ENCODE measurements at places on chromosomes 7 and 10.
A peak's percentile ranks its signal among the peaks of the same experiment; 100 is the strongest.

DNA sequence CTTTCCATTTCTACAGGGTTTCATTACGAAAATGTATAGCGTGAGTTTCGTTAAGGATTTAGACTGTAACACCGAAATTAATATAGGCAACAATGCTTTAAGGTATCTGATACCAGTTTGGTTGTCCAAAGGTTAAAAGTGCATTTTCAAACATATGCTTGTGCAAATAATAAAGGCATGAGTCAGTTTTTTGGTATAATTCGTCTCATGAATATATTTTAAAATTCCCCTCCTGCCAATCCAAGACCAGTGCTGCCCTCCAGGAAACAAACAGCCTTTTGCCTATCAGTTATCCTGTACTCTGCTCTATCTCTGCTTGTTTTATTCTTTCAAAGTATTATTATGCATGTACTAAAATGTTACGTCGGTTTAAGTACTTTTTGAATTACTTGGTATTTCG, 2.0 kb downstream of the LCOR start:
- no peak for DNase-seq

GRCh38 chr10:28676326-28676967, 874 bp upstream of the BAMBI start:
- DNase-seq = no peak

DNA sequence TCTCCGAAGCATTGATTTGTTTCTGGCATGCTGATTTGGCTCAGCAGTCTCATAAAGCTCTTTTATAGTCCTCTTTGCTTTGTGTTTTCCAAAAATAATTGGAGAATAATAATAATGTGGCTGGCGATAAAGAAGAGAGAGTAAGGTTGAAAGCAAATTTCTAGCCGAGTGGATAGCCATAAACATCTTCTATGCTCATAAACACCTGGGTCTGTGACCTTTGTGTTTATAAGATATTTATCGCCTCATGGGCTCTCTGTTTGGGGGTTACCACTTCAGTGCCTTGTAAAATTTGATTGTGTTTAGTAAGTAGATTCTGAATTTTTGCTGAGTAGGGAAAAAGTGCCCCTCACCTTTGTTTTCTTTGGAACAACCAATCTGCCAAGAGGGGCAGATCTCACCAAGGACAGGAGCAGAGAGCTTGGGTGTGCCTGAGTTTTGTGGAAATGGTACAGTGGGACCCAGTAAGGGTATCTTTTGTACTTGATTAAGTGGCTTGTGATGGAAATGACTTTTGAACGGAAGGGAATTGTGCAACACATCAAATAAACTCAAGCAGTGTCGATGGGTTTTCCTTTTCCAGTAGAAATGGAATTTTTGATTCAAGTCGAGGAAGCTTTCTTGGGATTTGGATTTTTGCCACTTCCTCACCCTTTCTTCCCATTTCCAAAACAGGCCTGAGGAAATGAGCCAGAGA, 220.5 kb downstream of the AUTS2 start:
- DNase-seq = no peak

DNA sequence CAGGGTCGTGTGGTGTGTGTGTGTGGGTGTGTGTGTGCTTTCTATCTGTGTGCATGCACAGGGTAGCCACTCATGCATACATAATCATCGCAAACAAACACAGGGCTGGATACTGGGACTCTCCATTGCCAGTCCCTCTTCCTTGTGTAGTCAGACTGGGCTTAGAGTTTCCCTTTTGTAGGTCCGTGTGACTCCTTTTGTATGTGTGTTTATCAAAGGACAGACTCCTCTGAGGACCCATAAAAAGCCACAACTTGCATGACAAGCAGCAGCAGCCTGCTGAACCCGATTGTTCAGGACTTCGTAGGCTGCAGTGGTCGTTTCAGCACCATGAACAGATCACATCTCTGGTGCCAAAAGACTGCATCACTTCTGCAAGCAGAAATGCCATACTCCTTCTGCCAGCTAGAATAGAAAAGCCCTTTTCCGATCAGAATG, 895 bp downstream of the VSTM2A start:
- no peak for DNase-seq

- DNase-seq = no peak
Observed at GRCh38 chr10:29151005-29151404, 137.9 kb upstream of the LYZL1 start.

- DNase-seq = no peak
Observed at GRCh38 chr7:97466071-97466470, 265.8 kb upstream of the TAC1 start.

DNA sequence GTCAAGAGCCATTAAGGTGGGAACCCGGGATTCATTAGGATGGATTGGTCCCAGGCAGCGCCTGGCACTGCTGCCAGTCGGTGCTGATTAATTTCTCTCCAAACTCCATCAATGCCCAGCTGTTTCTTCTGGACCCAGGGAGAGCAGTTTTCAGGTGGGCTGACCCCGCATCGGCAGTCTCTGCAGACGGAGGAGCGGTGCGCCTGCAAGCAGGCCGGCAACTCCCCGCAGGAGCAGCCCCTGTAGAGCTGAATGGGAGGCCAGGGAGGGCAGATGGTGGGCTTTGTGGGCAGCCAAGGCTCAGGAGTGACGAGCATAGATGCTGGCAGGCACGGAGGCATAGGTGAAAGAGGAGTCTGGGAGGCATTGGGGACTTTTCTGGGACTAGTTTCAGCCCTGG, 56.5 kb downstream of the CDH23 start:
- no peak for DNase-seq

DNA sequence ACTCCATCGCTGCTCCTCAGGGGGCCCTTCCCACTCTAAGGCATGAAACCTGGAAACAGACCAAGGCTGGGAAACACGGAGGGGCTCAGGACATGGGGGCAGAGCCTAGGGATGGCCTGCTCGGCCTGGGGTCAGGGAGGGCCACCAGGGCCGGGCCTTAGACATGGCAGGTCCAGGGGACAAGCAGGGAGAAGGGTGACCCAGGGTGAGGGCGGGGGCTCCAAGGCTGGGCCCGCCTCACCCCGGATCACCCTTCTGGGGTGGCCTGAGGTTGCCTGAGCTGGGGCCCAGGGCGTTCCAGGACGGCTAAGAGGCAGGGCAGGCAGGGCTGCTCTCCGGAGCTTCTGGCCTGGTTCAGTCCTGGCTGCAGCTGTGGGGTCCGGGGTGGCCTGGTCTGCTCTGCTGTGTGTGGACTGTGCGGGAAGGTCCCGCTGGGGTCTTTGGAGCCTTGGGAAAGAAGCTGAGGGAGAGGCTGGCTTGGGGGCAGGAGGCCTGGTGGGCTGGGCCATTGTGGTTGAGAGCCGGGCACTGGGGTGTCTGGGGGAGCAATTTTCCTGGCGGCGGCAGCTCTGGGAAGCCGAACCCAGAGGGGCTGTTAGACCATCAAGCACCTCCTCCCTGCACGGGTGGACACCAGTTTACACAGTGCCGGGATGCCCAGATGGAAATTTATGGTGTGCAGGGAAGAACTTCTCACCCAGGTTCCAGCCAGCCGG, 52.2 kb downstream of the UNCX start:
- DNase-seq = no peak

- no peak for DNase-seq
Observed at GRCh38 chr7:17033245-17033644, 151.5 kb upstream of the AGR3 start.

- no peak for DNase-seq
Observed at GRCh38 chr7:30815388-30815854, 44.2 kb downstream of the MINDY4 start.

- DNase-seq = no peak
Observed at GRCh38 chr10:4353964-4354363, 472.0 kb upstream of the AKR1E2 start.

DNA sequence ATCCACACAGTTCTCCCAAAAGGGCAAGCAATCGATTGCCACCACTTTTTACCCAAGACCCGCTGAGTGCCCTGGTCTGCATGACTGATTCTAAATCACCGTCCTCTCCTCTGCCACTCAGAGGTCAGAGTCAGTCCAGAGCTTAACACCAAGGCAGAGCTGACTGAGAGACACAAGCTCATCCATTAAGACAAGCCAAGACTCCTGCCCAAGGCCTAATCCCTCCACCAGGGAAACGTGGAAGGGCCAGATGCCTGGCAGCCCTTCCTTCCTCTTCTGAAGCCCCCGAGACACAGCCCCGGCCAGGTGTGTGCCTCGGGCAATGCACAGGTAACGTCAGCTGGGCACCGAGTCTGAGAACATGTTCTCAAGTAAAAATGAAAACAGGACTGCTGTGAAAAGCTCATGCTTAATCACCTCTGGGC, 51.7 kb downstream of the DIP2C start:
- no peak for DNase-seq

DNA sequence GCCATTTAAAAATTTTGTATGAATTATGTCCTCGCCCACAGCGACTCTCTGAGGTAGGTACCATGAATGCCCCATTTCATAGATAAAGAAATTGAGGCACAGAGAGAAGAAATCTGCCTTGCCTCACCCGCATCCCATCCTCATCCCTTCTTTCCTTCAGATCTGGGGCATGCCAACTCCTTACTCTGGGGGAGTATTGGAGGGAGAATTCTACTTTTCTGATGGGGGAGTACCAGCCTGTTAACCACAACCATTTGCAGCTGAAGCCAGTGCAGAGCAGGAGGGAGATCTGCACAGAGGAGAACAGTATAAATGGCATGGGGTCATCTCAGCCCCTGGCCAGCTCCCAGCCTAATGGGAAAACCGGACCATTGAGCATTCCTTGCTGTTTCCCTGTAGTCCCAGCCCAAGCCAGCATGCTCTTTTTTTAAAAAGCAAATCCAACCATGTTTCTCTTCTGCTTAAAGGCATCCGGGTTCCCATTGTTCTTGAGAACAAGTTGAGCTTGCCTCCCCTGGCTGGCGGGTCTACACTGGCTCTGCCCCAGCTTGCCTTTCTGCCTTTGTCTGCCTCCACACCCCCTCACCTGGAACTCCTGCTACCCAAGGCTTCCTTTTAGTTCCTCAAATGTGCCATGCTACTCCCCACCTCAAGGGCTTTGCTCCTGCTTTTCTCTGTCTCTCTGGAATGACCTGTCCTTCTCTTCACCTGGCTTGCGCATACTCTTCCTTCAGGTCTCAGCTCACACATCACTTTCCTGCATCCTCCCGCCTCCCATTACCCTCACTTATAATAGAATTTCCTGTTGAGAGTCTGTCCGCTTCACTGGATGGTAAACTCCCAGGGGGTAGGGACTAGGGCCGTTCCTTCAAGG, 8.8 kb upstream of the ZNF503 start:
- no peak for DNase-seq

- no peak for DNase-seq
Observed at GRCh38 chr7:123770378-123770777, 21.6 kb upstream of the WASL start.

DNA sequence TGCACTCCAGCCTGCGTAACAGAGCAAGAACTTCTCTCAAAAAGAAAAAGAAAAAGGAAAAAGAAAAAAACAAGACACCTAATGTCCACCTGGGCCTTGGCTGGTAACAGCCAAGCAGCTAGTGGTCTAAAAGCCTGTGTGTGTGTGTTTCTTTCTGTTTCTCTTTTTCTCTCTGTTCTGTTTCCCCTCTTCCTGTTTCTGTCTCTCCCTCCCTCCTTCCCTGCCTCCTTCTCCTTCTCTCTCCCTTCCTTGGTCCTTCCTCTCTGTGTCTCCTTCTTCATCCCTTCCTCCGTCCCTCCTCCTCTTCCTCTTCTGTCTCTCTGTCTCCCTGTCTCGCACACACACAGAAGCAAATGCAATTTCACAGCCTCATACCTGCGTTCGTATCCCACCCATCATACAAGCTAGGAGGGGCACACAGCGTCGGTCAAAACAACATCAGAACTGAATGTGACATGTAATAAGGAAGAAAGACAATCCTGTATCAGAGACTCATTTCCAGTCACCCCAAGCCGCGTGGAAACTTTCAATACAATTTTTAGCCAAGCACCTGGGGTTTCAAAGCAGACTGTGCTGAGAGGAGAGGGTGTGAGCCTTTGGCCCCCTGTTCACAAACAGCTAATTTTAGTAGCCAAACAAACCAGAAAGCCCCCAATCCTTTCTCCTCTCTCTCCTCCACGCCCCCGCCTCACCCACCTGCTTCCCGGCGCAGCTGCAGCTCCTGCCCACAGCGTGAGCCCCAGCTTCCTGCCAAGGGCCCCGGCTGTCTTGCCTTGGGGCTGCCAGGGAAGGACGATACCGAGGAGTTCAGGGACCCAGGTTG, 50.2 kb upstream of the GNA12 start:
- no peak for DNase-seq

GRCh38 chr7:14931511-14932215, 29.1 kb upstream of the DGKB start:
- DNase-seq = no peak

GRCh38 chr10:64115471-64115870, 594.3 kb downstream of the REEP3 start:
- no peak for DNase-seq

DNA sequence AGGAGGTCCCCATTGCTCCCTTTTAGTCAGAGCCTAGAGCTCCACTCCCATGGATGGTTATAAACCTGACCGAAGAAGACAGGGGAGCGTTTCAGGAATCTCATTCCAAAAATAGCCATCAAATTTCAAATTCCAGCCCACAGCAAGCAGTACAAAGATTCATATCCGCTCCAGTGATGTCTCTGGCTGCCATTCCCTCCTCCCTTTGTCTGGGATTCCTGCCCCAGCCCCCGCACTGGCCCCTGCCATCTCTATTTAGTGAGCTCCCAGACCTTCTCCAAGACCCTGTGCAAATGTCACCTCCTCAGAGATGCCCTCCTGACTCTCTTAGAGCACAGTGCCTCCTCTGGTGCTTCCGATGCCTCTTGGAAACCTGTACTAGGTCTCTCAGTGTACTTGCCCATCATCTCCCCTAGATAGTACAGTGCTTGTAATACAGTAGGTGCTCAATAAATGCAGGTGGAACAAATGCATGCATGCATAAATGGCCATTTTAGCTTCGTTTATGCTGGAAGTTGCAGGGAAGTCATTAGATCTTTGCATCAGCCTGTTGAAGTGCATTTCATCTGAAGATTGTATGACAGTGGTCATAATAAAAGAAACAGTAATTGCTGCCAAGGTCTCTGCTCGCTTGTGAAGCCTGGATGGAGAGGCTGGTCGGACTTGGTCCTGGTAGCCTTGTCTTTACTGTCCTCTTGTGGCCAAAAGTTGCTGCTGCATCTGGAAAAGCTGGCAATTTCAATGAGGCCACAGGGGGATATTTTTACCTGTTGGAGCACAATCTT, 32.0 kb upstream of the HABP2 start:
- DNase-seq = peak; percentile 2

DNA sequence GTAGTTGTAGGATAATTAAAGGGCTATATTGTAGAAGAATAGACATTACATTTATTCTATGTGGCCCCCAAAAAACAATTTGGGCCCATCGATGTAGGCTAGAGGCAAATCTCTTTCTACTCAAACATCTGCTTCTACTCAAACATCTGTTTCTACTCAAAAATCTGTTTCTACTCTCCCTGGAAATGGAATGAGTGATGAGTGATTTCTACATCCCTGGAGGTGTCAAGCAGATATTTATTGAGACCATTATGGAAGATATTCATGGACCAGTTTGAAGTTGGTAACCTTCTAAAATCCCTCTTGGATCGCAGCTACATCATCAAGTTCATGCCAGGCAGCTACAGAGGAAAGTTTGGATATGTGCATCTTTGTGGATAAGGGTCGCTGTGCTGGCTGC, 5.1 kb upstream of the PLPP4 start:
- DNase-seq = no peak

DNA sequence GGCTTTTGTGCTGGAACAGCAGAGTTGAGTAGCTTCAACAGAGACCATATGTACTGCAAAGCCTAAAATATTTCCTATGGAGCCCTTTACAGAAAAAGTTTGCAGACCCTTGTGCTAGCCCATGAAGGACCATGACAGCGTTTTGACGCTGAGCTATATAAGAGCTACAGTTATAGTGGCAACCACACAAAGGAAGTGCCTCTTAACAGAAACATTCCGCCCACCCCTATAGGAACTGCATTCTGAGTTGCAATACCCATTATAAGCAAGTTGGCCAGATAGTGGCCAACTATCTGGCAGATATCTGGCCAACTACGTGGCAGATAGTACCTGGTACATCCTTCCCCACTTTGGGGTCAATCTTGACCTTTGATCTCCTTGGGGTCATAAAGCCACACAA, 47.5 kb upstream of the DMBT1 start:
- no peak for DNase-seq

Data from NCI-H2081 treated with DMSO at 0.1 percent for 48 hours (cell line).